Psoas muscle (tissue), 8 donors: ENCODE measurements at places on chromosomes 7 and 10.

- DNase-seq = no peak
Measured at GRCh38 chr7:55032069-55032699, 13.4 kb downstream of the EGFR start.

DNA sequence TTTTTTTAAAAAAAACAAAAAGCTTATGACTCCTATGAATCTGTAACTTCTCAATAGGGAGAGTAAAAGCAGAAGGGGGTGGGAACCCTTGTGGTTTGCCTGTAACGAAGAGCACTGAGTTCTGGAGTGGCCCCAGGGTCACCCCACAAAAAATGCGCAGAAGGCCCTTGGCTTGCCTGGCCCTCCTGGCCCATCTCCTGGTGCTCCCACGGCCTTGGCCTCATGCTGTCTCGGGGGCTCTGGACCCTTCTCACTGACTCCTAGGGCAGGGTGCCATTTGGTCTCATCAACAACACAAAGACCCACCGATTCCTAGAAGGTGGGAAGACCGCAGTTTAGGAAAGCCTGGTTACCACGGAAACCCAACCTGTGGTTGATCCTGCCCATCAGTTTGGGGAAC is 40.8 kb downstream of the ZNF467 start:
- no peak for DNase-seq

- no peak for DNase-seq
Measured at GRCh38 chr10:114412907-114413797, 8.8 kb upstream of the AFAP1L2 start.

- no peak for DNase-seq
Measured at GRCh38 chr7:158469396-158470051, 118.1 kb downstream of the PTPRN2 start.

- DNase-seq = peak; percentile 60
Measured at GRCh38 chr10:5942474-5942873, 34.9 kb downstream of the IL15RA start.

- peak; percentile 87 for DNase-seq
Measured at GRCh38 chr7:353746-354325, 63.9 kb downstream of the FOXL3 start.

DNA sequence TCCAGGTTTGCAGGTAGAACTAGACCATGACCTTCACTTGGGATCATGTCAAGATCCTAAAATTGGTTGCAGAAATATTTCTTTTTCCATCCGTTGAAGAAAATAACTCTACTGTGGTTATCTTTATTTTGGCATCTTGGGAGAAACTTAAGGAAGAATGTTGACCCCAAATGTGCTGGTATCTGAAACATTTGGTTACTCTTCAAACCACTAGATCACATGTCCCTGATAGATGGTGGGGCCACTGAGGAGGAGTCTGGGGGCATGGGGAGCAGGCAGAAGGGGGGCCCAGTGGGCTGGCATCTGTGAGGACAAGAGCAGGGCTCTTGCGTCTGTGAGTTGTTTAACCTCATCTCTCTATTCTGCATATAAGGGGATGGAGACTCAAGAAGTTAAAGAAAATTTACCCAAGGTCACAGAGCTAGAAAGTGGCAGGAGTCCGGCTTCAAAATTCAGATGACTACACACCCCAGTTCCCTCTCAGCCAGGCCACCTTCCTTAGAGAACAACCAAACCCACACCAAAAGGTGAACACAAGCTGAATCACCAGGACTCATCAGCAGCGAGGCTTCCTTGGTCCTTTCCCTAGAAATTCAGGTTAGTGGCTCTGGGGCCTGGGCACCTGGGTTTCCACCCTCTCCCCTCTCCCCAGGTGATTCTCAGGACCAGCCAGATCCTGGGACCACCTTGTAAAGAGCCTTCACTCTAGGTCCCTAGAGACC is 40.6 kb upstream of the SRGN start:
- no peak for DNase-seq

GRCh38 chr7:120070201-120070600 is 202.8 kb upstream of the KCND2 start:
- DNase-seq = no peak

DNA sequence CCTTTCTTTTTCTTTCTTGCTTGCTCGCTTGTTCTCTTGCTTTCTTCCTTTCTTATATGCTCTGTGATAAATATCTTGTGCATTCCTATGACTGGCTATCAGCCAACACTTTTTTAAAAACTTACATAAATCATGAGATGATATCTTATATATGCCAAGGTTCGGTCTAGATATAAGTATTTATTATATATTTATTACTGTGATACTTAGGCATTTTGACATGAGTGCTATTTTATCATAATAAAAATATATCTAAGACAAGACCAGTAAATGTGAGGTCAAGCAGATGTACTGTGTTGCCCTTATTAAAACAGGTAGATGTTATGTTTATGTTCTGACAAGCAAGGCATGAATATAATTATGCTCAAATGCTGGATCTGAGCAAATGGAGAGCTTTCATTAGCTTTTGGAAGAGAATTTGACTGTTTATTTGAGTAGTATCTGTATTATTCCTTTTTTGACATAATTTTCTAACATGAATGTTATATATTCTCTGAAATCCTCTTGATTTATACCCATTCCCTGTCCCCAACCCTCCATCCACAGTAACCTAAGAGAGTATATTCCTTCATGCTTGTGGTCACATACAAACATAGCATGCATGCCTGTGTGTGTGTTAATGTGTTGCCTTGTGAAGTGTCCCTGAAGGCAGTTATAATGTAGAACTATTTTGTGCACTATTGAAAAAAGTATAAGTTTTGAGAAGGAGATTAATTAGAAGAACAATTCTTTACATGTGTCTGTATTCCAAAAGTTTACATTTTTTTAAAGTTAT is 158.0 kb downstream of the HDAC9 start:
- DNase-seq = no peak

DNA sequence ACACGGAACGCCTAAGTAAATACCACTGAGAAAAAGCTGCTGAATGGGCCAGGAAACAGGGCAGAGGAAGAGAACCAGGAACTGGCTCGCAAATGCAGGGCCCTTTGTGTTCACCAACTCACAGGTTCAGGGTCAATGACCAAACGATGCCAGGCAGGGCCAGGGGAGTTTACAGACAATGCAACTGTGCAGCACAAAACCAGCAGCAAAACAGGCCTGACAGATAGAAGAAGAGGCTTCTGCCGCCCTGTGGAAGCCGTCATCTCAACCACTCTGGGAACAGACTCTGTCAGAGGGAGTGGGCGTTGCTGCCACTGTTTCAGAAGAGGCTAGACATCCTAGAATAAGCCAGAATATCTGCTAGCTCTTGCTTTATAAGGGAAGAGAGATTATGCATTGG is 117.9 kb downstream of the KMT2E start:
- no peak for DNase-seq

DNA sequence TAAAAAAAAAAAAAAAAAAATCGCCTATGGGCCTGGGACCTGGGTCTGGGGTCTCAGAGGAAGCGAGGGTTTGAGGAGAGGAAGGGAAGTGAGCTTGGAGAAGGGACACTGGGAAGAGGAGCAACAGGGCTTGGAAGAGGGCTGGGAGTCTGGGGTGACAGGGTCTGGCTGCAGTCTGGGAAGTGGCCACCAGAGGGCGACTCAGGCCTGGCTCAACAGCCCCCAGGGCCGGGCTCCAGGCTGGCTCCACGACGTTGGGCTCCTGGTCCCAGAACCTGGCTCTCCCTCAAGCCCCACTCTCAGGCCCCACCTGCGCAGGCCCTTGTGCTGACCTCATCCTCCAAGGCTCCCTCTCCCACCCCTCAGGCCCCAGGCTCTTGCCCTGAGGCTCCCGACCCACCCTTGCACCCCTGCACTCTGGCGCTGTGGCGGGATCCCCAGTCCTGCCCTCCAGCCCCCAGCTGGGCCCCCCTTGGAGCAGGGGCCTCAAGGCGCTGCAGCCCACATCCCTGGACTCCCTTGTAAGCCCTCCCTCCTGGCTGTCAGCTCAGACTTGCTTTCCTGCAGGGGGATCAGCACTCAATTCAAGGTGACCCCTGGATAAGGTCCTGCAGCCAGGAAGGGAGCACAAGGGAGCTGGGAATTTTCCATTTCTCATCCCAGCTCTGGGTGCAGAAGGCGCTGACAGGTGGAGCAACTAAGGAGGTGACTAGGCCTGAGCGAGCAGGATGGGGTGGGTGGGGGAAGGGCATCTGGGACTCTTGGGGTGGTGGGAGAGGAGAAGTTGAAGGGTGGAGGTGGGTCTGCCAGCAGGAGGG is 5.4 kb upstream of the SPACDR start:
- DNase-seq = peak; percentile 94

DNA sequence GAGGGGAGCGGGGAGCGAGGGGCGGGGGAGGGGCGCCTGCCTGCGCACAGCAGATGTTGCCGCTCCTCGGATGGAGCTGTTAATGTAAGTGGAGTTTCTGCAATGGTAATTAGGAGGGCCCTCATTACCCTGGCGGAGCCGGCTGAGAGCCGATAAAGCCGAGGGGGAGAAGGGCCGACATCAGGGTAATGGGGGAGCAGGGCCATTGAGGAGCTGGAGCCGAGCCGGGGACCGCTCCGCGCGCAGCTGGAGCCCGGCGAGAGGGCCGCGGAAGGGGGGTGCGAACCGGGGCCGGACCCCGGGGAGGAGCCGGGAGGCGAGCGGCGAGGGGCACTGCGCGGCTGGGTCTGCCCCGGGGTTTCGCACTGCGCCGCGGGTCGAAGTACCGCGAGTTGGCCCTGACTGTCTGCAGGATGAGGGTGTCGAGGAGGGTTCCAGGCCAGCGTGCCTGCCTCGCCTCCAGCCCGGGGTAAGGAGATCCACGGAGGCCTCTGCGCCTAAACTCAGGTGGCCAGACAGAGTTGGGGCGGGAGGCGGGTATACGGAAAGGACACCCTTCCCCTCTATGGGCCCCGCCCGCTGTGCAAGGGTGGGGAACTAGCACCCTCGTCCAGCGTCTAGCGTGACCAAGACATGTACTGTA is 55.0 kb upstream of the LBX1 start:
- no peak for DNase-seq

DNA sequence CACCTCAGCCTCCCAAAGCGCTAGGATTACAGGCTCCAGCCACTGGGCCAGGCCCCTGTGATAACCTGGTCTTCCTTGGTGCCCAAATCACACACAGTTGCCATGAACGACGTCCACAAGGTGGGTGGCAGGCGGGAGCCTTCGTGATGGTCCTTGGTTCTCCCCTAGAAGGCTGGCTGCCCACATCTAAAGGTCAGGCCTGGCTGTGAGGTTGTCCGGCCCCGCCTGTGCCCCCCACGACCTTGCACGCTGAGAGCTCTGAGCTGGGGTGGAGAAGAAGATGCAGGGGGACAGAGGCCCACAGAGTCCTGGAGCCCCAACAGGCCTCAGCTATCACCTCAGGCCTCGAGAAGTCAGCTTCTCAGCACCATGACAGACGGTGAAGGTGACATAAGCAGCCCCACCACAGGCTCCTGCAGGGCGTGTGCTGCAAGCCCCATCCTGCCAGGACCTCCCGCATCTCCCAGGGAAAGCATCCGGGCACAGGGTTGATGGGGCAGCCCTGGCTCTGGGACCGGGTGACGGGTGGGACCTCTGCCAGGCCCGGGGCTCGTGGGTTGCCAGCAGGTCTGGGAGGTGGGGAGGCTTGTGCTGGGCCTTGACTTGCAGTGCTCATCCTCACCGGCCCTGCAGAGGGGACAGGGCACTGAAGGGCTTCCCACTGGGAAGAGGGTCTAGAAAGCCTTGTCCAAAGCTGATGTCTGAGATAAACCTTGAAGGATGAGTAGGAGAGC is 217.4 kb downstream of the WDR37 start:
- DNase-seq = no peak

DNA sequence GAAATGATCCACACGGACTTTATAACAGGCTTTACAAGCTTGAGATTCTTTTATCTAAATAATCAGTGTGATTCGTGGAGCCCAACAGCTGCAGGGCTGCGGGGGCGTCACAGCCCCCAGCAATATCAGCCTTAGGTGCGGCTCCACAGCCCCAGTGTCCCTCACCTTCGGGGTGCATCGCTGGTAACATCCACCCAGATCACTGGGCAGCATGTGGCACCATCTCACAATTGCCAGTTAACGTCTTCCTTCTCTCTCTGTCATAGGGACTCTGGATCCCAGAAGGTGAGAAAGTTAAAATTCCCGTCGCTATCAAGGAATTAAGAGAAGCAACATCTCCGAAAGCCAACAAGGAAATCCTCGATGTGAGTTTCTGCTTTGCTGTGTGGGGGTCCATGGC is 155.6 kb downstream of the EGFR start:
- no peak for DNase-seq

DNA sequence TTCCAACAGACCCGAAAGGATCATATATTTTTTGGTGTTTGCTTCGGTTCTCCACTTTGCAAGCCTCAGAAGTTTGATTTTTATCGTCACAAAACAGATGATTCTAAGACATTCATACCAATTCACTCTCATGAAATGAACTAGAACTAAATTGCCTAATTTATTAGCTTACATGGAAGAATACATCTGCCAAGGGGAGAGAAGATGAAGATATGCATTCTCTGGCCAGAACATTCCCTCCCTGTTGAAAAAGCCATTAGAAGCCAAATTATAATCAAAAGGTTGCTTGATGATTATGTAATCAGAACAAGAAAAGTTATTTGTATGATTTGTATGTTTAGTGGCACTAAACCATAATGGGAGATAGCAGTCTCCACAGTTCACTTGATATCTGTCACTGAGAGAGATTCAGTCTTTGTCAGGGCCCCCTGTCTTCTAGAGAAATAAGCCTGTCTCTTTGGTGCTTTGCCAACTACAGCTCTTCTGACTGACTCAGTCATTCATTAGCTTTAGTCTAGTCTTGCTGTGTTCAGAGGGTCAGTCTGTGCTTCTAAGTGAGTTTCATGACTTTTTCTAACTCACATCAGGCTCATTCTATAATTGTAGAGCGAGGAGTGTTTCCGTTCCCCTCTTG is 95.3 kb upstream of the GNAI1 start:
- DNase-seq = no peak

DNA sequence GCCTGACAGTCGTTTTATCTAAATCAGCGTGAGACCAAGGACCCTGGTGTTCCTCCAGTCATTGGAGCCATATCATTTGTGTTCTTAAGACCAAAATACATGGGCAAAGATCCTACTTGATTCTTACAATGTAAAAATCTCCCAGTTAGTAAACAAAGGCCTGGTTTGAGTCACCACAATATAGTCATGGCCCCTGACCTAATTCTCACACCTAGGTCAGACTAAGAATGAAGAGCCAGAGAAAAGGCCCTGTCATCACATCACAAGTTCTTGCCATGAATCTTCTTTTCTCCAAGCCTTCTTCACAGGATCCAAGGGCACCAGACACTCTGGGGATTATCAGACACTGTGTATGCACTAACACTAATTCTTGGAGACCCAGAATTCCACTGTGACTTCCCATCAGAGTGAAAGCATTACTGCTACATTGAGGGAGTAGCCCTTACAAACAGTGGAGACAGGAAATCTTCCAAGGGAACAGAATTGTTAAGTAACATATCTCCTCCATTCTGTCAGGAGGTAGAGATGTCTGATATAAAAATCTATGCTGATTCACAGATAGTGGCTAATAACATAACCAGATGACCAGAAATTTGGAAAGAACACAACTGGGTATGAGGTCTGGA is 7.6 kb upstream of the ERVW-1 start:
- no peak for DNase-seq

- no peak for DNase-seq
Measured at GRCh38 chr7:151813997-151814396, 62.9 kb downstream of the PRKAG2 start.
